Thyroid gland (tissue), 4 donors: ENCODE measurements at places on chromosomes 6 and 20. TPM values are rescaled to one million over a fixed set of nuclear protein-coding genes. Genes with fewer than 3 reads are reported as not detected.

The MATN4 gene
- 1.2 TPM for total RNA-seq

The CITED2 gene
- total RNA-seq: 178 TPM

The AIF1 gene
- 13.9 TPM for total RNA-seq

The SGK1 gene
- 211 TPM for total RNA-seq

The NRN1 gene
- 4.6 TPM for total RNA-seq

The PRL gene
- total RNA-seq: not detected

The PGC gene
- not detected for total RNA-seq

The ZNF165 gene
- total RNA-seq: 1.7 TPM

The NMBR gene
- not detected for total RNA-seq

GRCh38 chr6:42051268-42051653 lies 937 bp downstream of the TAF8 start:
- DNase-seq: no peak

GRCh38 chr20:46553926-46554325 lies 3.5 kb upstream of the OCSTAMP start:
- DNase-seq: no peak

DNA sequence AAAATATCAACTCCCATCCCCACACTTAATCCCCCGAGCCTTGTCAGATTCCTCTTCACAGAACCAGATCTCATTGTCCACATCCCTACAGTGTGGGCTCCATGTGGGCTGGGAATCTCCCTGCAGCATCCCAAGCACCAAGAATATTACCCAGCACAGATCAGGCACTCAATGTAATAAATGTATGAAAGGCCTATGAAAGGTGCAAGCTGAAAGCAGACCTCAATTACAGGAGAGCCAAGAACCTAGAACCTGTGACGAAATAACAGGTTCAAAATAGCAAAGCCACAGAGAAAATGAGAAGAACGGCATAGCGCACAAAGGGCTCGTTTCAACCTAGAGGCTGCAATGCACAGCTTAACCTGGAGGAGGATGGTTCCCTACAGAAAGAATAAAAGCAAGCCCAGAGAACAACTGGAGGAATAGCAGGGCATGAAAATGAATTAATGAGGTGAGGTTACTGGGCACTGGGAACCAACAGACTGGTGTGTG lies 3.1 kb downstream of the SLC23A2 start:
- DNase-seq: no peak

DNA sequence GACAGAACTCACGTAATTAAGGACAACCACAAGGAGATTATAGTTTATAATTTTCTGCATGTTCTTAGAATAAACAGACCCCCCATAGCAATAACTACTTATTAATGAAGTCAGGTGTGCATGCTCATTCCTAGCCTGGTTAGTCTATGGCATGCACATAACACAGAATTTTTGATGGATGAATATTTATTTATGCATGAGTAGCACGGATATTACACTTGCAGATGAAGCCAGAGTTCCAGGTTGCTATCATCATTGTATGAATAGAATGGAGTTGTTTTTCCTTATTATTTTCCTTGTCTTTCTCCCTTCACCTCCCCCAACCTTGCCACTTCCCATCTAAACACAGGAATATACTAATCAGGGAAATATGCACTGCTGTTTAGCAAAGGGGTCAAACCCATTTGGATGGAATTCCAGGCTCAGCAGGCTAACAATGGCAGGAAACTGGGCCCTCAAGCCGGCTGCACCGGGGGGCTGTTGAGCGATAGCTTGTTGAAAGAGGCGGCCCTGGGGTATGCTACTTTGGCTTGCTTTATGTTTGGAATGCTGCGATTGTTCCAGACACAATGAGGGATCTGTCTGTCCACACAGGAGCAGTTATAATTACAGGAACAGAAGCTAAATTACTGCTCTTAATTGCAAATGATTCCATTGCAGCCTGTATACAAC lies 112.6 kb downstream of the TMEM170B start:
- DNase-seq: no peak

DNA sequence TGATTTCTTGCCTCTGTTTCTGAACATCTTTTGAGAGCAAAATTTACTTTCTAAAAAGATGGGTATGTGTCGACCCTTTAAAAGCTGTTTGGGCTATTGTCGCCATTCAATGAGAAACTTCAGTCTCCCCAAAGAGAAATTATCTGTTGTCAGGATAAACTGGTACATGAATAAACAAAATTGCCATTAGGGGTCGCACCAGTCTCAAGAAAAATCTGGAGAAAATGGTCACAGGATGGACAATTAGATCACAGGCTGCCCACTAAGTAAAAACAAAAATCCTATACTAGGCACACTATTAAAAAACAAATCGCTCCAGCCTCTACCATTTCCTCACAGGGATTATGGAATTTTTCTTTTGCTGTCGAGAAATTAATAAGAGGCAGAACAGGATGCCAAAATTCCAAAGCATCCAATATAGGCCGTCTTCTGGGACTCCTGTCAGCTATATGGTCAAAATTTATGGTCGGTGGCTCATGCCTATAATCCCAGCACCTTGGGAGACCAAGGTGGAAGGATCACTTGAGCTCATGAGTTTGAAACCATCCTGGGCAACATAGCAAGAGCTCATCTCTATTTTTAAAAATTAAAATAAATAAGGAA lies 5.5 kb upstream of the HLA-E start:
- DNase-seq: no peak

DNA sequence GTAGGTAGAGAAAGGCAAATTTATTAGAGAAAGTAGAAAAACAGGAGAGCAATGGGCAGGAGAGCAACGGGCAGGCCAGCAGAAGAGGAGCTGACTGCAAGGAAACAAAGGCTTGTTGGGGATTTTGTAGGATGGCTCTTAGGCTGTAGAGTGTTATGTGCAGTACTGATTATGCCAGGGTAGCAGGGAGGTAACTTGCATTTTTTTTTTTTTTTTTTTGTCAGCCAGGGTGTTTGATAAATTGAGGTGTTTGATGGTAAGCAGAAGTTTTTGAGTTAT lies 36.2 kb upstream of the IER3 start:
- DNase-seq: no peak

DNA sequence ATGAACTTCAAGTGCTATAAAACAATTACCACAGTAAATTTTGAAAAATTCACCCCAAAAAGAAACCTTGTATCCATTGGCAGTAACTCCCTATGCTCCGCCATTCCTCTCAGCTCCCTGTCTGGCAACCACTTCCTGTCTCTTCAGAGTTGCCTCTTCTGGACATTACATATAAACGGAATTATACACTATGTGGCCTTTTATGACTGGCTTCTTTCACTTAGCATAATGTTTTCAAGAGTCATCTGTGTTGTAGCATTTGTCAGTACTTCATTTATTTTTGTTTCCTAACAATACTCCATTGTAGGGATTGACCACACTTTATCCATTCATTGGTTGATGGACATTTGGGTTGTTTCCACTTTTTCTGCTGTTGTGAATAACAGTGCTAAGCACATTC lies 50.1 kb downstream of the CEP43 start:
- no peak for DNase-seq

DNA sequence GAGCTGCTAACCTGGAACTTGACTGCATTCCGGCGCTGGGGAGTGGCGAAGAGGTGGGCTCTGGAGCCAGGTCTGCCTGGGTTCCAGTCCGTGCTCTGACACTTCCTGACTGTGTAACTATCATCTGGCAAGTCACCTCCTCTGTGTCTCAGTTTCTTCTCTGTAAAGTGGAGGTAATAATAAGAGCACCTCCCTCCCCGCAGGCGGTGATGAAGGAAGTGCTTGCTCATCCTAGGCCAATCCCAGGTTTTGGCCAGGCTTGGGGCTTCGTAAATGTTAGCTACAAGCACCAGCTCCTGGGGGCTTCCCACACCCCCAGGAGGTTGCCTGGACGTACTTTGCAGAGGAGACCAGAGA lies 32.8 kb downstream of the SNAI1 start:
- no peak for DNase-seq

DNA sequence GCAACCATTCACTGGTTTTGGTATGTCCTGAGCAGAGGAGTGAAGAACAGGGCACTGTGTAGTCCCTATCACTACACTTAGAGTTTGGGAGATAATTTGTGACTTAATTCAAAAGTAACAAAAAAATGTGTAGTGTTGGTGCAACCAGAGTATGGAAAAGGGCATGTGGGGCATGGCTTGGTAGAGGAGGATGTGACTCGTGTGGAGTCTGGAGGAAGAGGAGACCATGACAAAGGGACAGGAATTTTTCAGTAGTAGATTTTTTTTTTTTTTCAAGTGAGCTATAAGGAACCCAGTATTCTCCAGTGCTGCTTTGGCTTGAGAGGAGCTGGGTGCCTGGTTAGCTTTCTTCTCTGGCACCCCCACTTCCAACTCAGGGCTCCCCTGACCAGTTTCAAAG lies 5.1 kb downstream of the MTRES1 start:
- DNase-seq: no peak

GRCh38 chr20:59242714-59243626 lies 57.4 kb upstream of the EDN3 start:
- DNase-seq: no peak

DNA sequence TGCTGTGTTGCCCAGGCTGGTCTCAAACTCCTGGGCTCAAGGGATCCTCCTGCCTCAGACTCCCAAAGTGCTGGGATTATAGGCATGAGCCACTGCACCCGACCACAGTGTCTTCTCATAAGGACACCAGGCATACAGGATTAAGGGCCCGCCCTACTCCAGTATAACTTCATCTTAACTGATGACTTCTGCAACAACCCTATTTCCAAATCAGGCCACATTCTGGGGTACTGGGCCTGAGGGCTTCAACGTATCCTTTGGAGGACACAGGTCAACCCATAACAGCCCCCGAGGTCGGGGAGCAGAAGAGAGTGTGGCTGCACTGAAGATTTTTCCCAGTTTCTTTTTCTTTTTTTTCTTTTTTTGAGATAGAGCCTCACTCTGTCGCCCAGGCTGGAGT lies 39.7 kb downstream of the SUN5 start:
- no peak for DNase-seq

DNA sequence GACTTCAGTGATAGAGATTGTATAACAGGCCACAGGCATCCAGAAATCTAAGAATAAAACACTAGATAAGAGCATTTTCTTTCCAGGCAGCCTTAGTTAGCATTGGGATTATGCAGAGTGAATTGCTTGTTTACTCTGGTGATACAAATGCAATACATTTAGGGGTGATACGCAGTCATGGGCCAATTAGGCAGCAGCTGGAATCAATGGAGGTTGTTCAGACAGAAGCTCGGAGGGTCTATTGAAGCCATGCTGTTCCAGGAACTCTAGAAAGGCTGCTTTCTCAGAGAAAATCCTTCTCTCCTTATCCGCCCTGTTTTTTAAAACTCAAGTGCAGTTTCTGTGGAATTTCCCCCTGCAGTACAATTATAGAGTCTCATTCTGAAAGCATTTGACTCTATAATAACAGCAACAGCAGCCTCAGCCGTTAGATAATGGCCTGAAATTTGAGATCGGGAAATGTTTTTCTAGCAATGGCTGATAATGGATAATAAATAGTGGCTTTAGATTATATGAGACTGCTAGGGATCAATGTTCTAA lies 364.3 kb upstream of the HS3ST5 start:
- DNase-seq: no peak

DNA sequence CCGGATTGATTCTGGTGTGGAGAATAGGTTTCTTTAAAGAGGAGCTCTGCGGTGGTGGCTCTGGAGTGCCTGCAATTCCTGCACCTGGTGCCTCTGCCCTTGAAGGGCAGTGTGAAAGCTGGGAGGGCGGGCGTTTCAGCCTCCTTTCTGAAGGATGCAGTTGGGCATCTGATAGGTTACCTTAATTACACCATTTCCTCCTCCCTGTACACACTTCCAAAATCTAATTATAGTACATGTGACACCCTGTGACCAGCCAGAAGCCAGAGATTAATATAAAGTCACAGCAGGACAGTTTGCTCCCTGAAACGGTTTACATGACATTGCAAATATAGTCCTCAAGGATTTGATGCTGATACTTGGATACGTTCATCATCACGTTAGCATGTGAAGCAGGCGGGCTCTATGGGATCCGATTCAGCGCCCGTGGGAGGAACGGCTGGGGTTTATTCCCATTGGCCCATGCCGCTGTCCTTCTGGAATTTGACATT lies 548.2 kb downstream of the QKI start:
- DNase-seq: no peak

DNA sequence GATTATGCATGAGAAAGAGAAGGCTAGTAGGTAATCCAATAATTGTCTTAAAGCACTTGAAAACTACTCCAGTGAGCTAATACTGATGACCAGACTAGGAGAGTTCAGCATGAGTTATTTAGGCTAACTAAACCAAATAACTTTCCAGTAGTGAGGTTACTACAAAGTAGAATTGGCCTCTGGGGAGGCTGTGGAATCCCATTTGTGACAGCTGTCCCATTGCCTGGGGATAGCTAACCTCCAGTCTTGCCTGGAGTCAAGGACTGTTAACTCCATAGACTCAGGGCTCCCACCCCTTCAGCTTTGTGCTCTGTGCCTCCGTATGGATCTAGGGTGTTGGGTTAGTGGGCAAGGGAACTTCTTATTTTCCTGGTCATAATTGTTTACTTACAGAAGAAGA lies 51.0 kb downstream of the KCNQ5 start:
- no peak for DNase-seq

GRCh38 chr6:64225503-64225902 lies 589.9 kb downstream of the PHF3 start:
- no peak for DNase-seq

GRCh38 chr6:40726853-40727252 lies 139.7 kb upstream of the LRFN2 start:
- no peak for DNase-seq

GRCh38 chr6:16533210-16533609 lies 228.1 kb downstream of the ATXN1 start:
- DNase-seq: no peak

DNA sequence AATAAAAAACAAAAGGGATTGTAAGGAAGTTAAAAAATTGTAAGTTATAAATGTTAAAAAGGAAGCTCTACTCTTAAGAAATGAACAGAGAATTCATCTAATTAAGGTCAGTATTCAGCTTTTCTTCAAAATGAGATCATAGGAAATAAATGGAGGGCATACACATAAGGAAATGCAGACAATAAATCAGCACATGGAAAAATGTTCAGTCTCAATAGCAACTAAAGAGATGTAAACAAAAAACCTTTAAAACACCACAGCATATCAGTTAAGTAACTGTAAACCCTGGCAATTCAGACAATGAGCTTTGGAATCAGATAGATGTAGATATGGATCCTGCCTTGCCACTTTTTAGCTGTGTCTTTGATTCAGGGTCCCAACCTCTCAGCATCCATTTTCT lies 24.0 kb upstream of the CLIC5 start:
- DNase-seq: no peak

DNA sequence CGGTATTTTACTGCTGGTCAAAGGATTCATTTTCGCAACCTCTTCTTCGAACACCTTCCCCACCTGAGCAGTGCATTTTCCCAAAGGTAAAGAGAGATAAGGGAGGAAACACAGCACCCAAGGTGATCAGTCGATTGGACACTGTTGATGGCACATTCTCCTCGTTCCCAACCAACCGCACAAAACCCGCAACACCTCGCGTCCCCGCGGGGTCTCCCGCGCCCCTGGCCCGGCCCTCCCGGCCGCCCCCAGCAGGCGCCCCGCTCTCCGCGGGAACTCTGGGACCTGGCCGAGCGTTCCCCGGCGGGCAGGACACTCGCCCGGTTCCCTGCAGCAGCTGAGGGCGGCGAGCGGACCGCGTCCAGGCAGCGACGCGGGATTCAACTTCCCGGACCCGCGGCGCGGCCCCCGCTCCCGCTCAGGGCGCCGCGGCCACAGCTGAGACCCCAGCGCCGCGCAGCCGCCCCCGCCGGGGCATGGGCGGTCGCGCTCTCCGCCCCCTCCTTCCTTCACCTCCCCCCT lies 506 bp downstream of the RGS17 start:
- peak; percentile 17 for DNase-seq
